ENCODE measurements at places on chromosomes 16 and 17. TPM values are rescaled to one million over a fixed set of nuclear protein-coding genes. Genes with fewer than 3 reads are reported as not detected.

Gene PRR35
- 0.32 TPM for total RNA-seq

Gene PRCD
- total RNA-seq, result 1.1 TPM

Gene DOC2A
- not detected for total RNA-seq

Gene HBQ1
- total RNA-seq, result not detected

Gene CCL14
- not detected for total RNA-seq

Gene GRB7
- 0.16 TPM for total RNA-seq

Gene CDR2L
- 29.3 TPM for total RNA-seq

Gene AGRP
- total RNA-seq, result not detected

Gene HASPIN
- 0.97 TPM for total RNA-seq

Gene ZNF385C
- not detected for total RNA-seq

Gene TBC1D3C
- total RNA-seq, result not detected

Data from hair follicle dermal papilla cell (primary cell).